Neural crest cell (in vitro differentiated cells): ENCODE measurements at places on chromosomes 3 and 15. TPM values are rescaled to one million over a fixed set of nuclear protein-coding genes. Genes with fewer than 3 reads are reported as not detected.

- DNase-seq: no peak
Measured at GRCh38 chr3:123661973-123662372, 77.1 kb upstream of the HACD2 start.

DNA sequence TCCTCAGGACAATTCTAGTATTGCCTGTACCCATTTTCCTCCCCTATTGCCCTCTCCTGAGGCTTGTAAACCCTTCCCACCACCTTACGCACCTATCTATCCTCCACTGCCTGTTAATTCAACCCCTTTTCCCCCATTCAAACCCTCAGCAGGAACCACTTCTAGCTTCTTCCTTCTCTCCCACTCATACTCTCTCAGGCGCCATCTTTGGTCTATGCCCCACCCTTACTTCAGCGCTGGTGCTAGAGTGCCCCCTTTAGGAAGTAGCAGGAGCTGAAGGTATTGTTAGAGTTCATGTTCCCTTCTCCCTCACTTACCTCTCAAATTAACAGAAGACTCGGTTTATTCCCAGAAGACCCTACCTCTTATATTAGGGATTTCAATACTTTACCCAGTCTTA lies 121.8 kb upstream of the NLGN1 start:
- no peak for DNase-seq

- DNase-seq: no peak
Measured at GRCh38 chr3:104755791-104756190, 610.9 kb upstream of the ALCAM start.

DNA sequence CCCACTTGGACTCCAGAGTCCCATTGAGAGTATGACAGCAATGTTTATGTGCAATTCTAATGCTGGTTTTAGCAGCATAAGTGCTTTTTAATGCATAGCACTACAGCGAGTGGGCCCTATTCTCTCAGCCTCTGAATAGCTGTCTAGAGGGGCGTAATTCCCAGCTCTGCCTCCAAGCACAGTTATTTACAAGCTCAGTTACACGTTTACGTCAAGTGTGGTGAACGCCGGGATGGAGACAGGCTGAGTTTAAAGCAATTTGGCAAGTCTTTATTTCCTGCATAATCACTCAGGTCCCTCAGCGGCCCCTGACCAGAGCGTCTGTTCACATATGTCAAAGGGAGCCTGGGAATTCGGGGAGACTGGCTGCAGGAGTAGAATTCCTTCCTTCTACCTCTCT lies 43.9 kb downstream of the SOX14 start:
- DNase-seq: no peak

- DNase-seq: no peak
Measured at GRCh38 chr3:133611534-133611933, 38.0 kb downstream of the CDV3 start.

- no peak for DNase-seq
Measured at GRCh38 chr3:115859002-115859807, 235.9 kb downstream of the GAP43 start.

TRH gene
- total RNA-seq: 0.36 and 0.61 TPM in 2 replicates
